HuH-7 (cell line): ENCODE measurements at places on chromosomes 6 and 20.

DNA sequence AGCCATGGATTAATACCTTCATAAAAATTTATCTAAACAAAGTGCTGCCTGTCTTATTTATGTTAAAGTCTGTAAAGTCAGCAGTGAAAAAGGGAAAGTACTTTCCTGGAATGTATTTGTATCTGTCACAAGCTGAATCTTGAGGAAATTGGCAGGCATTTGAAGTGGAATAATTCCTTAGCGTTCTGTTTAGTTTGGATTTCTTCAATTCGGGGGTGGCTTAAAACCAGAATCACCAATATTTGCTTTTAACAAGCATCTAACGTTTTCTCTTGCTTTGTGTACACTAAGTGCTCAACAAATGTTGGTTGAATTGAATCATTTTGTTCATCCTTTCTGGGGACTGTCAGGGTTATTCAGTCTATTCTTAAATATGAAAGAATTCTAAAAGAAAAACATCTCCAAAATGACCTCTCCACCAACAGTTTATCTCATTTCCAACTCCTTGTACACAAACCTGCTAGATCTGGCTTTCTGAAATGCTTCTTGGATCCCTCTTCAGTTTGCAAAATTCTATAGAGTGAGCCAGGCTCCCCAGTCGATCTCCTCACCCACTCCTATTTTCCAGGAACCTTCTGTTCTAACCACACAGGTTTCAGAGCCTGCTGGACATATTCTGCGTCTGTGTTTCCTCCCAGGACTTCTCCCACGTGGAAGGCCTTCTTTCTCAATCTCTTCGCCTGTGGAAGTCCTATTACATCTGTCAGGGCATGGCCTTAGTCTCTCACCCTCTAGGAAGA, 2.0 kb upstream of the NPEPL1 start:
- DNase-seq = no peak

DNA sequence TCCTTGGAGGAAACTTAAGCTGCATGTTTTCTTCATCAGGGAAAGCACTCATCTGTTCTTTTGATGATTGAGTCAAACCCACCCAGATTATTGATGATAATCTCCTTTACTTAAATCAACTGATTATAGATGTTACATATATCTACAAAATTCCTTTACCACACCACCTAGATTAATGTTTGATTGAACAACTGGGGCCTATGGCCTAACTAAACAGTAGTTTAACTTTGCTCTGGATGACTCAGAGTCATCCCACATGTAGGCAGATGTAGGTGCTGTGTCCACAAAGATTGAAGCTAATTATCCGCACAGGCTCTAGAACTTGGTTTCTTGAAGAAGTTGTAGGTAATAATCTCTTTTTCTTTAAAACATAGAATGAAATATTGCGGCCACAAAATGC, 42.2 kb downstream of the PKIB start:
- peak; percentile 9 for DNase-seq

DNA sequence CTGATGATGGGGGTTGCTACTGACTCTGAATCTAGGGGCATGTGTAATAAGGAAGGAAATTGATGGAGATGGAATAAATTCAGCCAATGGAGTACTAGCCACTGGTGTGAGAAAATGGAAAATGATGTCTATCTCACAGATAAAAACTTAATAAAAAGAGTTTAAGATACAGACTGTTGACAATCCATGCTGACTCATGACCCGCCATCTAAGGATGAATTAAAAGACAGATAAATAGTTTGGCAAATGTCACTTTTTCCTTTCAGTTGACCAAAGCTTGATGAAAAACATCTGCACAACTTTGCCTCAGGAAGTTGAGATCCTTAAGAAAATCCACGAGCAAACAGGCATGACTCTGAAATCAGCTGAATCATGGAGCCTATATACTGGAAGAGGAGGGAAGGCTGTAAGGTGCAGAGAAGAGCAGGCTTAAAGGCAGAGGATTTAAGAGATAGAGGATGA, 82.6 kb upstream of the BMP5 start:
- no peak for DNase-seq

DNA sequence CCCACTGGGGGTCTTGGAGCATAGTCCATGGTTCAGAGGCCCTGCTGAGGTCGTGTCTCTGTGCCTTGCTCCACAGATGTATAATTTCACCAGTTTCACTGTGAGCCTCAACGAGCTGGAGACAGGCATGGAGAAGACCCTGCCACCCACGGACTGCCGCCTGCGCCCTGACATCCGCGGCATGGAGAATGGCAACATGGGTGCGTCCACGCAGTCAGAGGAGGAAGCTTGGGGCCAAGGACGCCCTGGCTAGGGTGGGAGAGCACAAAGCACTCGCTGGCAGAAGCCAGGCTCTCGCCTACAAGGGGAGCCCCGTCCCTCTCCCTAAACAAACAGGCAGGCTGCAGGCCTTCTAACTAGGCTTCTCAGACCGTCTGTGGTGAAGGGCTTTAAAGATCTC, 13.7 kb upstream of the ADRM1 start:
- DNase-seq = no peak

GRCh38 chr6:99026135-99026534, 78.4 kb upstream of the FBXL4 start:
- DNase-seq = no peak

DNA sequence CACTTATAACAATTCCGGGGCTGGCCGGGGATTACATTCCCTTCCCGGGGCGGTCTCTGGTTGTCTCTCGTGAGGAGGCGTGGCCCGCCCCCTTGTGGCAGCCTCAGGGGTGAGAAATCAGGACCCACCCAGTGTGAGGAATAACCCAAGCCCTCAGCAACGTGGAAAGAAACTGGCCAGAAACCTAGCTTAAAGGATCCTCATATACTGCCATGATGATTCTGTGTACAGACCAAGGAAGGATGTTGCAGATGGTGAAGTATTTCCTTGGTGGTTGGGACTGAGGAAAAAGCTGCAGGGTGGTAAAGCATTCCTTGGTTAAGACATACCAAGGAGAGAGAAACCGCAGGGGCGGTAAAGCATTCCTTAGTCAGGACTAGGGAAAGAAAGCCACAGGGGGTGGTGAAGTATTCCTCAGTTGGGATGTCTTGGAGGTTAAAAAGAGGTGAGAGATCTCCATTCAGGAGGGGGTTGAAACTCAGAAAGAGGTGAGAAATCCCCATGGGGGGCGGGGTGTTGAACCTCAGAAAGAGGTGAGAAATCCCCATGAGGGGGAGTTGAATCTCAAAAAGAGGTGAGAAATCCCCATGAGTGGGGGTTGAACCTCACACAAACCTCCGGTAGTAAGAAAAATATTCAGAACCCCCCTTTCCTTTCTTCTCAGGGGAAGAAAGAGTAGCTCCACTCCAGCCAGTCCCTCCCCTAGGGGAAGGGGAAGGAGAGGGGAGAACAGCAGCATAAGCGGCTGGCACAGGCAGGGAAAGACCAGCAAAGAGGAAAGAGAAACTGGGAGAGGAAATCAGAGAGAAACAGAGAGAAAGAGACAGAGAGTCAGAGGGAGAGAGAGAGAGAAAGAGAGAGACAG, 238.1 kb downstream of the RNGTT start:
- DNase-seq = peak; percentile 53

DNA sequence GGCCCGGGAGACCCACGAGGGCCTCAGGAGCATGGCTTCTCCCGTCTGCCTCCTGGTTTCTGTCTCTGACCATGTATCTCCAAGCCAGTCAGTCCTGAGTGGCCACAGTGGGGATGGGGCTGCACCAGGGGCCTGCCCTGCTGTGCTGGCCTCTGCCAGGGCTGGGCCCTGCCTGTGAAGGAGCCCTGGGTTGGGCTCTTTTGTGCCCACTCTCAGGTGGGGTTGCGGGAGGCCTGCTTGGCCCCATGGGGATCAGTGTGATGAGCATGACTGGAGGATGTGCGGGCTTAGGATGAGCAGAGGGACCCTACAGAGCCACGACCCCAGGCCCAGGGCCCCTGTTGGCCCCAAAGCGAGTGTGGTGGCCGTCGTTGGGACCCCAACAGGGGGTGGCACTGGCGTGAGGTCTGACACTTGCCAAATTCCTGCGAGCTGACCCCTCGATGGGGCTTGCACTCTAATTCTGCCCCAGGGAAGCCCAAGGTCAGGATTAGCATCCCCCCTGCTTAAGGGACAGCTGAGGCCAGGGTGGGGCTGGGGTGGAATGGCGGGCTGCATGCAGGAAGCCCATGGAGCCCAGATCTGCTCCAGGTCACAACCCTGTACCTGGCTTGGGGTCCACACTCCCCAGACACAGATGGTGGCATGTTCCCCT, 90.0 kb upstream of the BHLHE23 start:
- DNase-seq = no peak
